Activated CD4-positive, alpha-beta T cell treated with anti-CD3 and anti-CD28 coated beads for 24 hours (primary cell): ENCODE measurements at places on chromosomes 16 and 17.
A peak's percentile ranks its signal among the peaks of the same experiment; 100 is the strongest.

GRCh38 chr16:65154321-65154720 lies 32.5 kb upstream of the CDH11 start:
- no peak for DNase-seq

DNA sequence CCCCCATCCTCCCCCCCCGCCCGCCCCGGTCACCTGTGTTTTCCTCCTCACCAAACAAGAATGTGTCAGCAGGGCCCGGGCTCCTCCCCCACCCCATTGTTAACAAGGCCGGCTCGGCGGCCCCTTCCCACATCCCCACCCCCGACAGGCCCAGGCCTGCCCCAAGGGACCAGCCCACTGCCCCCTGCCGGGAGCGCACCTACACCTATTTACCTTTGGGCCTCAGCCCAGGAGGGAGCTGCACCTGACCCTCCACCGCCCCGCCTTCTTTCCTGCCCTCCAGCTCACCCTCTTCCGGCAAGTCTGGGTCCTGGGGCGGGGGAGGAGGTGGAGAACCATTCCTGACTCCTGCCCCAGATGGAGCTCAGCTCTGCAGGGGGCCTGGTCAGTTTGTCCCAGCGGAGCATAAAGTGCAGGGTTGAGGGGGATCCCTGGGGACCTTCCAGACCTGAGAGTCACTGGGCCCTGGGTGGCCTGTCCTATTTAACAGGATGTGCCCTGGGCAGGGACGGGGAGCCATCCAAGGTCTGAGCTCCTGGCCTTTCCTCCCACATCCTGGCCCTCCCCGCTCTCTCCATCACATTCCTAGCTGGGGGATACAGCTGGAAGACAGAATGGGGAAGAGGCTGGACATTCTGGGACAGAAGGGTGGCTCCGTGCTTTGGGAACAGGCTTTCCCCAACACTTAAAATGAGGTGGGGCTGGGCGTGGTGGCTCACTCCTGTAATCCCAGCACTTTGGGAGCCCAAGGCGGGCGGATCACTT lies 8.3 kb downstream of the FOXJ1 start:
- no peak for DNase-seq

GRCh38 chr17:42317266-42317845 lies 29.1 kb downstream of the STAT5A start:
- no peak for DNase-seq

- no peak for DNase-seq
Measured at GRCh38 chr17:78202666-78203065, 11.4 kb upstream of the BIRC5 start.

DNA sequence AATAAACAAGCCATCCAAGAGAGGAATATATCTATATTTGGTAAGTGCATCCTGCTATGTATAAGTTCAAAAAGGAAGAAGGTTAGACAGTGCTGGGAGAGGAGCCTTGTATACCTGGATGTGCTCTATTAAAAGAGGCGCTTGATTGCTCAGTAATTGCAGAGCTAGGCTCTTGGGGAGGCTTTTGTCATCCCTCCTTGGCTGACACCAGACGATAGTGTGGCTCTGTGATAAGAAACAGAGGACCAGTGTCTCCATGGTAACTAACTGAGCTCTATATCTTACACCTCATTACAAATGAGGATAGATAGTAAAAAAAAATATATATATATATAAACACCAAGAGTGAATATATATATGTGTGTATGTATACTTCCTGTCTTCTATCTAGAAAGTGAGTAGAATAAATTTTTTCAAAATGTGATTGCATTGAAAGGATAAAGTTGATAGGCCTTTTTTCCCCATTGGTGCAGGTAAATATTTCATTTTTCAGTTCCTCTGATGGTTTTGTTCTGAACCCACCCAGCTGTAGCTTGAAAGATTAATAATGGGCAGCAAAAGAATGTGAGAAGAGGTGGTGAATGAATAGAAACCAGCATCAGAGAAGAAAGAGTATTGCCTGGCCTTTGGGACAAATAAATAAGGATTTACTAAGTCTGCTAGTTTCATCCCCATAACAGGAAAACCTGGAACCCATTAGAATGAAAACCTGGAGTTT lies 303.7 kb downstream of the ZFHX3 start:
- no peak for DNase-seq

DNA sequence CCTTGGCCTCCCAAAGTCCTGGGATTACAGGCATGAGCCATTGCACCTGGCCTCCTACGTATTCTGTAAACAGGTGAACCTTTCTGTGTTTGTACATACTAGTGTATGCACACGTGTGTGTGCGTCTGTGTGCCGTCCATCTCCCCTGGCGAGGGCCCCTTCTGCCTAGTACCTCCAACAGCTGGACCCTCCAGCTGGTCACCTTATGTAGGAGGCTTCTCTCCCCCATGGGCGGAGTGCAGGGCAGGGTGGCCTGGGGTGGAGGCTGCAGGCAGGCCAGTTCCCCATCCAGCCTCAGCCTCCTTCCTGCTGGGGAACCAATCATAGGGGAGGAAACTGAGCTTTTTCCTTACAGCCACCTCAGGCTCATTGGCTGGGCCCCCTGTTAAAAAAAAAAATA lies 24.4 kb upstream of the DOC2B start:
- no peak for DNase-seq

DNA sequence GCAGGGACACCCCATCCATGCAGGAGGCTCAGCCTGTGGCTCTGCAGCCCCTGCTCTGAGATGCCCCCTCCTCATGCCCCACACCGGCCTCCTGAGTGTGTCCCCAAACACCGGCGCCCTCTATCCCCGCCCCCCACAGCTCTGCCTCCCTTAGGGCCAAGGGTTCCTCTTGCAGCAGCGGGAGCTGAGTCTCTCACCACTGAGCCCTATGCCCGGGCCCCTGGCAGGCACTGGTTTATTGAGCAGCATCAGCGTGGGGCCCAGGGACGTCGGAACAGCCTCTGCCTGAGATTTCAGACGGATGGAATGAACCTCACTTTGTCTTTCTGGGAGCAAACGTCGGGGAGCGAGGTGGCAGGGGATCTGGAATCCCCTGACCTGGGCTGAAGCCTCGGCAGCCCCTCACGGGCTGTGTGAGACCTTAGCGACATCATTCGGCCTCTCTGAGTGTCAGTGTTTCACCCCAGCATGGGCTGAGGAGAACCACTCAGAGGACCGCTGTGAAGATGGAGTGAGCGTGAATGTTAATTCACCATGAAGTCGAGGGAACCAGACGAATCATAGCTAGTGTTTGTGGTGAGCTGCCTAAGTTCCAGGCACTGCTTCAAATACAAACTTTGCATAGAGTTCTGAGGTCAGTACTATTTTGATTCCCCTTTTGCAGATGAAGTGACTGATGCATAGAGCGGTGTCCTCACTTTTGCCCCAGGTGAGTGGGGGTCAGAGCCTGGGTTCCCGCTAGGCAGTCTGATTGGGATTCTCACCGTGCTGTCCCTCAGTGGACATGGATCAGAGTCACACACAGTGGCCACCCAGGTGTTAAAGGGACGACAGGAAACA lies 5.3 kb upstream of the C16orf74 start:
- no peak for DNase-seq

DNA sequence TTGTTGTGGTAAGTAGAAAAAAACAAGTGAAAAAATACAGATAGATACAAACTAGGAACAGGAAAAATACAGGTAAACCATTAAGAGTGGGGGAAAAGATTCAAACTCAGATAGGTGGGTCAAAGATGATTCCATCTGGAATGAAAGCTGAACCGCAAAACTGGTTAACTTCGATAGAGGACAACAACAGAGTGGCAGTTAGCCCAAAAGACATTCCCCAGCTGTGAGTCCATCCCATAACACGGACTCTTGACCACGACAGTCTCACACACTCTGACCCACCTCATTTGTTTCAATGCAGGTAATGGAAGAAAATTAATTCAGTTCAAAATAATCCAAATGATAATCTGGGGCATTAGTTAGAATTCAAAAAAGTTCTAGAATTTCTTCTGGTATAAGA lies 13.5 kb downstream of the ELAC2 start:
- DNase-seq = no peak

GRCh38 chr17:10357768-10358167 lies 15.0 kb downstream of the MYH13 start:
- no peak for DNase-seq

GRCh38 chr16:68275611-68276191 lies 11.4 kb downstream of the SLC7A6 start:
- DNase-seq = no peak

- DNase-seq = no peak
Measured at GRCh38 chr17:33647956-33648355, 354.9 kb upstream of the ASIC2 start.

GRCh38 chr16:56470232-56470631 lies 18.9 kb downstream of the OGFOD1 start:
- no peak for DNase-seq

- no peak for DNase-seq
Measured at GRCh38 chr16:88014954-88015805, 63.9 kb downstream of the BANP start.

GRCh38 chr16:73228649-73229048 lies 180.7 kb upstream of the ZFHX3 start:
- DNase-seq = no peak

DNA sequence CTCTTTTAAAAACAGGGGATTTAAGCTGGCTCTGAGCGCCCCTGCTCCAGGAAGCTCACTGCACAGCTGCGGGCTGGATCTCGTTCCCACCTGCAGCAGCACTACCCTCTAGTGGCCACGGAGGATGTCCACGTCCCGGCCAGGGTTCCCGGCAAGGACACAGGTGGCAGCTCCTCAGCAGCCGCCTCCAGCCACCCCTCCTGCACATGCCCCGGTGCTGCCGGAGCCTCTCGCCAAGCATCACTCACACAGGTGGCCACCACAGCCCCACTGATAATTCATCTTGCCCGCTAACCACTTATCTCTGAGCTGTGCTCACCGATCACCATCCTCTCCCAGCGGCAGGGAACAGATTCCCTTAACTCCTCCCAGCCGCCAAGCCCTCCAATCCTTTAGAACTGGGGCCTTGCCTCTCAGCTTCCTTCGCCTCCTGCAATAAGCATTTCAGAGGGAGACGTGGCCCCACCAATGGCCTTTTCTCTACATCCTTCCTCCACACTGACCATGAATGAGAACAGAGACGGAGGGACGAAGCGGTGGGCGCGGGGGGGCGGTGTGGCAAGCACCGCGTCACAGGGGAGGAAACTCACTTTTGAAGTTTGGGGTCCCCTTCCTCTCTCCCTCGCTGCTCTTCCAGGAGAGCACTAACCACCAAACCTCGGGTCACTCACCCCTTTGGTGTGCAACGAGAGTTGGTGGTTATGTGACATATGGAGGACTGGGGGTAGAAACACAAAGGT lies 222.1 kb downstream of the RBFOX3 start:
- no peak for DNase-seq

DNA sequence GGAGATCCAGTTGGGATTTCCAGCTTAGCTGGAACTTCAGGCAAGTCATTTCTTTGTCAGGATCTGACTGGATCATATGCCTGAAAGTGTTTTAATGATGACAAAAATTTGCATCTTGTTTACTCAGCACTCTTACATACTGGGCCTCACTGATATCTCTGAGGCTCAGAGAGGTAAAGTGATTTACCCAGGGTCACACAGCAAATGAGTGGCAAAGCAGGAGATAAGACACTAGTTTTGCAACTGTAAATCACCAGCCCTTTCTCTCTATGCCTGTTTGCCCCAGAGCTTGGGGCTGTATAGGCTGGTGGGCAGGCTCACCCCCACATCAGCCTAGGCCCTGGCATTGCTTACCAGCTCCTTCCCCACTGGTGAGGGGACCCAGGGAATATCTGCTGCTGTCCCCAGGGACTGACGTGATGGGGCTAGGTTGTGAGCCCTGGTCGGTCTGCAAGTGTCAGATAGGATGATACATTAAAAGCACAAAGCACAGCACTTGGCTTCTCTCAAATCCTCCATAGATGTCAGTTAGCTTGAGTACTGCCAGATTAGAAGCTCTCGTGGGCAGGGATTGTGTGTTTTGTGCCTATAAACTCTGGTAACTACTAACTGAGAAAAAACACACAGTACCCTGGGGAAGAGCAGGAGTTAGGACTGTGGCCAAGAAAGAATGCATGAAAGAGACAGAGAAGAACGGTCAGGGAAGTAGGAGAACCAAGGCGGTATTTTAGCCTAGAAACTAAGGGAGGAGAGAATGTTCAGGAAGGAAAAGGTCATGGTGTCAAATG lies 165.4 kb downstream of the COPRS start:
- no peak for DNase-seq

- DNase-seq = no peak
Measured at GRCh38 chr17:14444915-14445314, 144.0 kb downstream of the HS3ST3B1 start.

- no peak for DNase-seq
Measured at GRCh38 chr17:68822719-68823289, 132.4 kb downstream of the ABCA8 start.

- no peak for DNase-seq
Measured at GRCh38 chr17:63775420-63775819, 1.4 kb downstream of the DDX42 start.

DNA sequence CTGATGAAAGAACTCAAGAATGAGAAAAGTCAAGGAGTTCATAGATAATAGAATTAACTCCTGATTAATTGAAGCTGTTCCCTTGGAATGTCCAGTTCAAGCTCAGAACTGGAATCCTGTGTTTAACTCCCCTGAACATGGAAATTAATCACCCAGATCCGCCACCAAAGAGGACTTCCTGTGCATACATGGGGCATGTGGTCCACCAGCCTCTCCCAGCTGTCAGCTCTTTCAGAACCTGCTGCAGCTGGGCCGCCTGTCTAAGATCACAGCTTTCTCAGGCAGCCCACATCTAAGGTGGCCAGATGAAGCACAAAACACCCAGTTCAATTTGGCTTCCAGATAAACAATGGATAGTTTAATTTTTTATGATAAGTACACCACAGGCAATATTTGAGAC lies 203.7 kb upstream of the COX10 start:
- DNase-seq = no peak

DNA sequence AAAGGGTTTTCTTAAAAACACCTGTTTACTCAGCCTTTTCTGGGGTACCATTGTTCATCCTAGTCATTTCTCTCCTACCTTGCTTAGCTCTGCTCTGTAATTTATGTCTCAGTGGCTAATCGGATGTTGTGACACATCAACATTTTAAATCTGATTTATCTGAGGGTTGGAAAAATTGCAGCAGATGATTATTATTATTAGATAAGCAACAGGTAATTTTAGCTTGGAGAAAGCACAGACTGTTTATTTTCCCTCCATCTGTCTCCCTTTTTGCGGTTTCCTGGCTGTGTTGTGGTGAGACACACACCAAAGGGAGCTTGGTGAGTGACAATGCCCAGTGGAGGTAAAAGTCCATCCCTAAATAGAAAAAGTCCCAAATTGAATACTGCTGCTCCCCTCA lies 389.9 kb downstream of the UTP18 start:
- no peak for DNase-seq

DNA sequence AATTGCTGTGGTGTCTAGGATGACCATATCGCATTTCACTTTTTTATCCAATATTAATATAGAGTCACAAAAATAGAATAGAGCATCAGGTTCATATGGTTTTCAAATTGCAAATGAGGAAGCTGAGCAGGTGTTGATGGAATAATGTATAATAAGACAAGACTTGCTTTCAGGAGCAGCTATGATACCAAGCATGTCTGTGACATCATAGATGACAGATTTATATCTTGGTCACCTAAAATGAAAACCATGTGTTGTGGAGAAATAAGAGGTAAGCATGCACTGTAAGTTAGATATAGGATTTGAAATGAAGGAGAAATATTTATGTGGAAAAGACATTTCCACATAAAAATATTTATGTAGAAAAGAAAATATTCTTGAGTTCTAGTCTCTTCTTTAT lies 8.6 kb downstream of the MEIOC start:
- DNase-seq = no peak

GRCh38 chr17:2912754-2913153 lies 116.5 kb downstream of the RAP1GAP2 start:
- no peak for DNase-seq

- DNase-seq = no peak
Measured at GRCh38 chr16:17324451-17324850, 146.3 kb downstream of the XYLT1 start.

GRCh38 chr17:38871247-38872015 lies 1.6 kb downstream of the LASP1 start:
- DNase-seq = peak; percentile 68
